Activated CD4-positive, alpha-beta memory T cell treated with anti-CD3 and anti-CD28 coated beads, Interleukin-2, amount 10 ng/mL, durations not matched to agents 7 days and 5 days (primary cell): ENCODE measurements at places on chromosomes 7 and 10. TPM values are rescaled to one million over a fixed set of nuclear protein-coding genes. Genes with fewer than 3 reads are reported as not detected.

Gene SNCG
- total RNA-seq: not detected

Gene KIF5B
- total RNA-seq: 79.8 TPM

Gene OIT3
- total RNA-seq: not detected

GRCh38 chr10:78921895-78922294 is 146.9 kb upstream of the ZMIZ1 start:
- no peak for DNase-seq

- no peak for DNase-seq
Observed at GRCh38 chr7:119640861-119641260, 632.1 kb upstream of the KCND2 start.

GRCh38 chr10:788796-789748 is 99.6 kb upstream of the DIP2C start:
- peak; percentile 32 for DNase-seq

GRCh38 chr7:33444511-33444910 is 315.1 kb downstream of the BBS9 start:
- no peak for DNase-seq

GRCh38 chr7:41130561-41131236 is 572.2 kb downstream of the INHBA start:
- DNase-seq: no peak

DNA sequence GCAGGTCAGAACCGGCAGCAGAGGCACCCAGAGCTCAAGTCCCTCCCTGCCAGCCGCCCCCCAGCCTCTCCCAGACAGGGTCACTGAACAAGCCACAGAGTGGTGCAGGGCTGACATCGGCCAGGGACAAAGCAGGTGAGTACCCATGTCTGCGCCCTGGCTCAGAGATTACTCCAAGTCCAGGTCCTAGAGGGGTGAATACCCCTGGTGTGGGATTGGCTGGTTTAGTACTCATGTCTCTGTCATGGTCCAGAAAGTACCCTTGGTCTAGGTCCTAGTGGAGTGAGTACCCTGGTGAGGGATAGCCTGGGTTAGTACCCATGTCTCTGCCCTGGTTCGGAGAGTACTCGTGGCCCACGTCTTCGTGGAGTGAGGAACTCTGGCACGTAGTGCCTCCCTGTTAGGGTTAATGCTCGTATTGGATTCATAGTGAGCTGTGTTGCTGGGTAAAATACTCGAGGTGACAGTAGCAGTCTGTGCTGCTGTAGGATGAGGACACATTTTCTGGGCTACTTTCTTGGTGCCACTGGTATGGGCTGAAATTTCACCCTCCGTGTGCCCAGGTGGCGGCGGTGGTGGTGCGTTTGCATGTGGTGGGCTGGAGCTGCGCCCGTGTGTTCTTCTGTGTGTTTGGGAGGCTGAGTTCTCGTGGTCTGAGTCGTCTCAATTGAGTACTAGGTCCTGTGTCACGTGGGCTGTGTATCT is 25.5 kb upstream of the KNDC1 start:
- peak; percentile 15 for DNase-seq

GRCh38 chr7:127253281-127254162 is 781 bp upstream of the GRM8 start:
- DNase-seq: peak; percentile 54

GRCh38 chr7:123725586-123726171 is 23.1 kb downstream of the WASL start:
- DNase-seq: no peak

- DNase-seq: no peak
Observed at GRCh38 chr10:98567391-98568133, 120.8 kb upstream of the HPS1 start.
